Brain (organoid and tissue), 16 donors: ENCODE measurements at places on chromosomes 3 and 15.

DNA sequence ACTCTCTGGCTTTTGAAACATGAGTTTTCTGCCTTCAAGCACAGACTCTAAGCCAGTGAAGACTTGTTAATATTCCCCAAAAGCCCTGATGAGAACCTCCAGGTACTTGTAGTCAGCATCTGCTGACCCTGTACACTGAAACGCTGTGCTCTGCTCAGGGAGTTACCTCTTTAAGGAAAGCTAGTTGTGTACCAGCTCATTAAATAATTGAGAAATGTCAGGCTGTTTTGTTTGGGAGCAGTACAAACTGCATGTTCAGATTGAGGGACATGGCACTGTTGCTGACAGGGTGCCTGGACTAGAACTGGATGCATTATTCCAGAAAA, 21.7 kb downstream of the UPK1B start:
- DNase-seq: no peak

DNA sequence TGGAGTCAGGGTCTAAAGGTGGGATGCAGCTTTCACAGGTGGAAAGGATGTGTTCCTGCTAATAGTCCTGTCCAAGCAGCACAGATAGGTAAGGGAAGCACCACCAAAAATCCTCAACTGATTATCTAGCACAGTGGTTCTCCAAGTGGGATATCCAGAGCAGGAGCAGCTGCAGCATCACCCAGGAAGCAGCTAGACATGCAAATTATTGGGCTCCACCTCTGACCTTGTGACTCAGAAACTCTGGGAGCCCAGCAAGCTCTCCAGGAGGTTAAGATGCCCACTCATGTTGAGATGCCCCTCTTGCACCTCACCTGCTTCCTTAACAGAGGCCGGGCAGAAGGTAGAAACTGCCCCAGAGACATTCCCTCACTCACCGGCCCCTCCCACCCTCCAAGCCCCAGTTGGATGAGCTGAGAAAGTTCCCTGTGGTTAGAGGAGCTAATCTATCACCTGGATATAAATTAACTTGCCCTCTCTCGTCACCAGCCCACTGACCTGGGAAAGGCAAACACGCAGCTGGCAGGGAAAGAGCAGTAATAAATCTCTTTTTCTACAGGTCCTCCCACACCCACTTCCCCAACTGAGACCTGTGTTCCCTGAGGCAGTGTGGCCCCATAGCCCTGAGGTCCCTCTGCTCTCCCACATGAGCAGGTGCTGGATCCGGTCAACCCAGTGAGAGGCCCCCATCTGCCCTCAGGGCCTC, 39.3 kb downstream of the ADCY5 start:
- no peak for DNase-seq

- no peak for DNase-seq
These were observed 64.1 kb downstream of the RFTN1 start for GRCh38 chr3:16449369-16449768.

DNA sequence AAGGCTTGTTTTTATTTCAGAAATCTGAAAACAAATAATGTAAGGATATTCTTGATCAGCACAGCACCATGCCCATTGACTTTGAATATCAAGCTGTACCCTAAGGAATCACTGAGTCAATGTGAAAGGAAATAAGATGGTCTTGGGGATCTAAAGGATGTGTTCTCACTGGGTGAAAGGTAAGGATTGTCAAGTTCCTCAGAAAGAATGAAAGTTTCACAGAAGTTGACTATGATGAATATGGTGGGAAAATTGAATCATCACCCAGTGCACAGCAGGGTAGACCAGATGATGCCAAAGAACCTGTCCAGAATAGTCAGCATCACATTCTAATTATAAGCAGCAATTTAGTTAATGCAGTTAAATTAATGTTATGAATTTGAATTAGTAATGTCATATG, 16.2 kb downstream of the ERC2 start:
- no peak for DNase-seq

GRCh38 chr15:40115670-40116093, 7.0 kb upstream of the BMF start:
- DNase-seq: no peak

- DNase-seq: no peak
These were observed 2.8 kb upstream of the RTP2 start for GRCh38 chr3:187705164-187705563.

DNA sequence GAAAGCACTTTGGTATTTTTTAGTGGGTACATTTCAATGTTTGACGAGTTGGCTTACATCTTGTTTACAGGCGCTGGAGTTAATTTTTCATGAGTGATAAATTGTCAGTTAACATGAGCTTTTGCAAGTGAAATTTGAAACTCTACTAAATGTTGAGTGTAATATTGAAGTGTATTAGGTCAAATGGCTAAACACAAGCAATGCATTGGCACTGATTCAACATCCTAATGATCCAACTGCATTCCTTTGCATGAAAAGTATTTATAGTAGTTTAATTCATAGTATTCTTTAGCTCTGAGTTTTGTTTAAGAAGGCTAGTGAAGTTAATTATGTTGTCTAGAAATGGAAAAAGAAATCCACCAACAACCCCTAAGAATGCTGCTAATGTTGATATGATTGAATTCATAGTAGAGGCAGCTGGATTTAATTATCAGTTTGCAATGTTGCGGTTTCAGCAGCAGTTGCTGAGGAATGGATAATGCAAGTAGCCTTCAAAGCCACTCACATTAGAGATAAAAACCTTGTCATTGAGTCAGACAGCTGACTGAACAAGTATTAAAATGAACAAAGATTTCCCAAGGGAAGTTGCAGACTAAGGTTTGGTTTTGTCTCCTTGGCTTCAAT, 245.6 kb upstream of the GOLIM4 start:
- peak; percentile 22 for DNase-seq

- no peak for DNase-seq
These were observed 53.1 kb downstream of the TP63 start for GRCh38 chr3:189684317-189684716.

- no peak for DNase-seq
These were observed 3.9 kb downstream of the POC1A start for GRCh38 chr3:52150357-52150756.

DNA sequence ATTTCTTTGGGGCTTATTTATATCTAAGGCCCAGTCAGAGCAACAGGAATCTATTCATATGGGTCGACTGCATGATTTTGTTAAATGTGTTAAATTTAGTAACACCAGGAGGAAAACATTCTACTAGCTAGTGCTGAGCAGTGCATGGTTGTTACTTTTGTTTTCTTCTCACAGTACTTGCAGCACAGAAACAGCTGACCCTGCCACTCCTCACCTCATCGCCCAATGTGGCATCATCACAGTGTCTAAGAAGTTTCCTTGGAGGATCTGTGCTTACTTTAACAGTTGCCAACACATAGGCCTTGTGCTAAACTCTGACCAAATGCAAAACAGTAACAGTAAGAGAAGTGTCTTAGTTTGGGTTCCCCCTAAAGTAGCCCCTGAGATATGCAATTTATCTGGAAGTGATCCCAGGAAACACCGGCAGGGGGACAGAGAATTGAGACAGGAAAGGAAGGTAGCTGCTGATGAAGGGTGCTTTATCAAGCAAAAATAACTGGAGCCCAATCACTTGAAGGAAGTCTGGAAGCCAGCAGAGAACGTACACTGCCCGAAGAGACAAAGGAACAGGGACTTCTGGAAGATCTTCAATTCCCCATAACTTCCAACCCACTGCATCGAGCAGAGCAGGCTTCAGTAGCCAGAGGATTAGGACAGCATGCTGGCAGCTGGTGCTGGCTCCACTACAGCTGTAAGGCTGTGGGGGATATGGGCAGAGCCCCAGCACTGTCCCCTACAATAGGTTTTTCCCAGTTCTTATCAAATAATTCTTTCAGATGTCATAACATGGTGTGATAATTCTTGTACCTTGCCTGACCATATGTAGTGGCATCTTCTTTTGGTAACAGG, 36.0 kb upstream of the ULK4 start:
- DNase-seq: peak; percentile 37

DNA sequence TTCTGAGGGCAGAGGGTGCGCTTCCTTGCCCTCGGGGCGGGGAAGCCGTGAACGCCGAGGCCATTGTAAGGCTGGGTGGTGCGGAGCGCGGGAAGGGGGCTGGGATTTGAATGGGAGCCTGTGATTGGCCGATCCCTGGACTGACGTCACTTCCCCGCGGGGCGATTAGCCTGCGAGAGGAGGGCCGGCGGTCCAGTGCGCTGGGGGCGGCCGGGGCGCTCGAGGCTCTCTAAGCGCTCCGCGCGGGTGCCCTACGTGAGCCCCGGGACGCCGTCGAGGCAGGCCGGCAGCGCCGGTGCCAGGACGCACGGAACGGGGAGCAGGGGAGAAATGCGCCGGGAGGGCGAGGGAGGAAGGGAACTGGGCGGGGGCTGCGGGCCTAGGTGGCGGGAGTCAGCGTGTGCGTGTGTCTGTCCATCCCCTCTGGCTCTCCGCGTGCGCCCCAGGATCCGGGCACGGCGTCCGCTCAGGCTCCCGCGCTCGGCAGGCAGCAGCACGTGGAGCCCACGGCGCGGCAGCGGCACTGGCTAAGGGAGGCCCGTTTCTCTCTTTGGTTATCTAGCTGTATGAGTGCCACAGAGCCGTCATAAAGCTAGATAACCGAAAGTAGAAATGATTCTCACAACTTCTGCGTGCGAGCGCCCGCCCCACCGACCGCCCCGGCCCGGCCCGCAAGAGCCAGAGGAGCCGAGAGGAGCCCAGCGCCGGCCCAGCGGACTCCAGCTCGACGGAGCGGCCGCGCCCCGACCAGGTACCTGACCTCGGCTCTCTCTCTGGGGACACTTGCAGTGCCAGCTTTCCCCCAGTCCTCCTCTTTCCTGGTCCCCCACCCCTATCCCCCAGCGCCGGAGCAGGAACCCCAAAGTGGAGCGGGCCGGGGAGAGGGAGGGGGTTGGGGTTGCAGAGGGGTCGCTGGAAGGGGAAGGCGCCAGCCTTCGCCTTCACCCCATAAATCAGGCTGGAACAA, 33.1 kb upstream of the POLG start:
- peak; percentile 97 for DNase-seq

DNA sequence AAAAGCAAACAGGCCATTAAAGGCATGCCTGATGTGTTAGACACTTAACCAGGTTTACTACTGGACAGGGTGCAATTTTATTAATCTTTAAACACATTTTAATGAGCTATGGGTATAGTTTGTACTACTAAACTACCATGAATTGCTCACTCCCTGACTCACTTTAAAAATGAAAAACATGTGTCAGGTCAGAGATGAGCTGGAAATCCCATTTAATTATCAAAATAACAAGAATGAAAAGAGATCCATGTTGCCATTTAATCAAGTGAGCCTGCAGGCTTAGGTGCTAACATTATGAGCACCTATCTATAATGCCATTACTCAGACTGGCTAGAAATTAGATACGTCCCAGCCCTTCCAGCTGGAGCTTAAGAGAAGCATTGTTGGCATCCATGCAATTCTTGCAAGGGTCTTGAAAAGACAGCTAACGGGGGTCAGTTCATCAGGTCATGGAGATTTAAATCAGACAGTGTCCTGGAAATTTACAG, 224.4 kb downstream of the THRB start:
- DNase-seq: no peak

DNA sequence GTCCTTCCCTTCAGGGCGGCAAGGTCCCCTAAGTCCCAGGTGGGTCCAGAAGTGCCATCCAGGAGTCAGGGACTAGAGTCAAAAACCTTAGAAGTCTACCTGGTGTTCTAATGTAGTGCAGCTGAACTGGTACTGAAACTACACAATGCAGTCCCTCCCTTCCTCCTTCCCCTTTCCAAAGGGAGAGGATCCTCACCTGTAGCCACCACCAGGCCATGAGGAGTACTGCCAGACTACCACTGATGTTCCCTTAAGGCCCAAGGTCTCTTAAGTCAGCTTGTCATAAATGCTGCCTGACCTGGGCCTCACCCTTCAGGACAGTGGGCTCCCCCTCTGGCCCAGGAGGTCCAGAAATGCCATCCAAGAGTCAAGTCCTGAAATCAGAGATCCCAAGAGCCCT, 98.9 kb downstream of the ULK4 start:
- DNase-seq: no peak

DNA sequence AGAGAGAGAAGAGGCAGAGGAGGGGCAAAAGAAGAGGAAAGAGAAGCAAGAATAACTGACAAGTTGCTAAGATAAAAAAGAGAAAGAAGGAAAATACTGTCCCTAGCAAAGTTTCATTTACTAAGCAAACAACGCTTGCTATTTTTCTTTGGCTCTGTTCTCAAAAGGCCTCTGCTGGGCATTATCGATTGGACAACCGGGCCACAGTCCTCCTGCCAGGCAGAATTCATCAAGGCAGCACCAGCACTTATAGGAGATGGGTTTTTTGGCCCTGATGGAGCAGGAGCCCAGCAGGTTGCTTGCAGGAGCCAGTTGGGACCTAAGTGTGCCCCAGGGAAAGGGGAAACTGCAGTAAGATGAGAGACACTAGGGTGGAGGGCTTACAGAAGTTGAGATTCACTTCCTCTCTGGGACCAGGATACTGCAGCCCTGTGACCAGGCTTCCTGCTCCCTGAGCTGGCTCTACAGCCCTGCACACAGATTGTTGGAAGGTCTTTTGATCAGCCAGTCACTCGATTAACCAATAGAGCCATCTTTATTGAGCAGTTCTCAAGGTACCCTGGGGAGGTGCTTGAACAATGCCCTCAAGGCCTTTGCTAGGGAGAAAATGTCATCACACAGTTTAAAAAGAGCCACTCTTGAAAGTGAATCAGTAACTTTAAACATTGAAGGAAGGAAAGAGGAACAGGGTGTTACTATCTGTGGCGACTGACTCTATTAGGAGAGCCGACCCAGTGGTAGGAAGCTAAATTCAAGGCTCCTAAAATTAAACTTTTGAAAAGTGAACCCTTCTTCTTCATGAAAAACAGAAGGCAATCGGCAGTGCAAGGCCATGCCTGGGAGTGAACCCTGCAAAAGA, 28.8 kb upstream of the GLCE start:
- DNase-seq: no peak

- no peak for DNase-seq
These were observed 50.6 kb downstream of the CMSS1 start for GRCh38 chr3:99868311-99868646.

DNA sequence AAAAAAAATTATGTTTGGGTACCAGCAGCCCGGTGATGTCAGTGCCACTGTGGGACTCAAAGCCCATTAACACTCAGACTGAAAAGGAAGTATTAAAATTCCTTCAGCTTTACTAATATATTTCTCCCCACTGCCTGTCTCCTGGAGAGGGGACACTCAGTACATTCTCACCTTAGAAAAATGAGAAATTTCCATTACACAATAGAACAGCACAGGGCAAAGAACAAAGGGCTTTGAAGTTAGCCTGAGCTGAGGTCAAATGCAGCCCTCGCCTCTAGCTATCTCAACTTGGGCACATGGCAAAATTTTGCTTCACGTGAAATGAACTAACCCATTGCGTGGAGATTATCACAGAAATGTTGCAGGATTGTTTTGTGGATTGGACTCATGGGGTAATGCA, 80.8 kb downstream of the RARB start:
- DNase-seq: no peak

GRCh38 chr3:56976651-56977560, 83.6 kb upstream of the SPATA12 start:
- DNase-seq: peak; percentile 89

DNA sequence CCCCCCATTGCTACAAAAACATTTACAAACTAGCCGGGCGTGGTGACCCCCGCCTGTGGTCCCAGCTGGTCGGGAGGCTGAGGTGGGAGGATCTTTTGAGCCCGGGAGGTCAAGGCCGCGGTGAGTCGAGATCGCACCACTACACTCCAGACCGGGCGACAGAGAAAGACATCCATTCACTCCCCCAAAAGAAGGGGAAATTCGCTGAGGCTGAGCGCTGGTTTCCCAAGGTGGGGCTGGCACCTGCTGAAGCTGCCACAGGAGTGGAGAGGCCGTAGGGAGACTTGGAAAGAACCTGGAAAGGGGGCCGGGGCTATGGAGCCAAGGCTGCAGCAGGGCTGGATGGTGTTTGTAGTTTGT, 732 bp upstream of the CRTC3 start:
- DNase-seq: no peak
